Activated CD8-positive, alpha-beta T cell treated with anti-CD3 and anti-CD28 coated beads, Interleukin-2, amount 10 ng/mL, durations not matched to agents 7 days and 5 days (primary cell): ENCODE measurements at places on chromosomes 13 and 19.

GRCh38 chr19:799076-799881, 2.0 kb downstream of the PTBP1 start:
- peak; percentile 38 for DNase-seq

GRCh38 chr13:55992145-55992544, 1148.6 kb upstream of the PRR20A start:
- DNase-seq = no peak

GRCh38 chr13:45875951-45876350, 24.4 kb upstream of the SIAH3 start:
- no peak for DNase-seq

- no peak for DNase-seq
These were observed 502 bp downstream of the NECTIN2 start for GRCh38 chr19:44846455-44847143.

GRCh38 chr13:74444864-74445479, 310.8 kb upstream of the KLF12 start:
- DNase-seq = no peak

DNA sequence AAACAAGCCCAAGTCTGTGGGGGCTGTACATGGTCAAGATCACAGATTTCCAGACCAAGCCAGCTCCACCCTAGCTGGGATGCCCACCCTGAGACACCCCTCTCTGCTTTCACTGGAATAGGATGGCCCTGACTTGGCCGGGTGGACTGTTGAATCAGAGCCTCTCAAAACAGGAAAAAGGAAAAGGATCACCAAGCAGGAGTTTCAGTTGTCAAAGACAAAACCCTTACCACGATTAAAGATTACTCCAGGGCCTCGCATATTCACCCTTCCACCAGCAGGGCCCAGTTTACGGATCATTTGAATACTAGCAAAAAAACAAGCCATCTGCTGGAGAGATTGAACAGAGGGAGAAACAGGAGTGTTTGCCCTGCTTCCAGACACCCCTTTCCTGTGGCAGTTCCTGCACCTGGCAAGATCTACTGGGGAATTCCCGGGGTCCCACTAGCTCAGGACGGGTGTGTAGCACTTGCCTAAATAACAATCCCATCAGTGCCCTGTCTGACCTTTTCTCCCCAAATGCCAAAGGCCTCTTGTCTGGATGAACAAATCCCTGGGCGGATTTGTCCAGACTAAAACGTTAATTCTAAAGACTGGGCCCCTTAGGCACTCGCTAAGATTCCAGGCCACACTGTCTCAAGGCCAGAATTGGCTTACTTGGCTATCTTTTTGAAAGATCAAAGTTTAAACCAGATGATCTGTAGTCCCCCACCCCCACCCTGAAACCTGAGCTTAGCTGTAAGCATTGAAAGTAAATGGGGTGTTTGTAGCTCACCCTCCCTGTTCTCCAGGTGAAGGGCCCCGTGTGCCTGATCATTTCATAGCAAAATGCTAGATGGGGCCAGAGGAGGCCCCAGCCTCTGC, 38.4 kb downstream of the ACTN4 start:
- peak; percentile 23 for DNase-seq

DNA sequence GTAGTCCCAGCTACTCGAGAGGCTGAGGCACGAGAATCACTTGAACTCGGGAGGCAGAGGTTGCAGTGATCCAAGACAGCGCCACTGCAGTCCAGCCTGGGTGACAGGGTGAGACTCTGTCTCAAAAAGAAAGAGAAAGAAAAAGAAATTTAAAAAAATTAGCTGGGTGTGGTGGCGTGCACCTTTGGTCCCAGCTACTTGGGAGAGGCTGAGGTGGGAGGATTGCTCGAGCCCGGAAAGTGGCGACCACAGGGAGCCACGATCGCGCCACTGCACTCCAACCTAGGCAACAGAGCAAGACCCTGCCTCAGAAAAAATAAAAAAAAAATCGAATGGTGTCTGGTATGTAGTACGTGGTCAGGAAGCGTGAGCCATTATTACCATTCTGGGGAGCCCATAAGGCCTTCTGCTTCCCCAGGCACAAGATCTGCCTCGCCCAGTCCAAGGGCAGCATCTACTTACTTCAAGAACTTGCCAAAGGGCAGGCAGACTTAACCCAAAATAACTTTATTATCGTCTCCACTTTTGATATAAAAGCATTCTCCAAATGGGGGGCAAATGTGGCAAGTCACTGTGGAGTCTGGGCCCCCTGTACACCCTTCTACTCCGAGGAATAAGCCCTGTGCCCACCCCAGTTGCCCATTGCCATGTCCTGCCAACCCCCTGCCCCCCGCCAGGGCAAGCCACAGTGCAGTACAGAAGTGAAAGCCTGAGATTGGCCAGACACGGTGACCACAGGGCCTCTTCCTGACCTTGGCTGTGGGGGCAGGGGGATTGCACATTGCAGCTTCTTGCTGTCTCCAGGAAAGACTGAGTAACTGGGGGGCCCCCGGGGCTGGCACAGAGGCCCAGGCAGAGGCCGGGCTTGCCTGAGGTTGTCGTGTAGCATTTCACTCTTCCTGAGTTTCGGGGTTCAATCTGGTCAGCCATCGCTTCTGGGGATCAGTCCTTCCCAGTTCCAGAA, 12.6 kb downstream of the CCL25 start:
- DNase-seq = no peak

GRCh38 chr13:43374621-43375020, 351.2 kb downstream of the DNAJC15 start:
- DNase-seq = no peak
